ENCODE measurements at places on chromosomes 7 and 10.
A peak's percentile ranks its signal among the peaks of the same experiment; 100 is the strongest.

- DNase-seq, result no peak
Observed at GRCh38 chr10:29099001-29099400, 189.9 kb upstream of the LYZL1 start.

DNA sequence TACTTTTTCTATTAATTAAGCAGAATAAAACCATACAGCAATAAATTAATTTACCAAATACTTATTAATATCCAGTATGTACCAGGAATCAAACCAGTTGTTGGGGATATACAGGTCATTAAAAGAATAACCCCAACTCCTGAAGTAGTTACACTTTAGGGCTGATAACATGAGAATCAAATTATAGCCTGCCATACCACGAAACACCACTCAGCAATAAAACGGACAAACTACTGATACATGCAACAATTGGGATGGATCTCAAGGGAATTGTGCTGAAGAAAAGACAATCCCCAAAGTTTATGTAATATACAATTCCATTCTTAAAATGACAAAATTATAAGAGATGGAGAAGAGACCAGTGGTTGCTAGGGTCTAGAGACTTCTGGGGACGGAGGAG lies 22.7 kb downstream of the MCMBP start:
- DNase-seq, result no peak

- no peak for DNase-seq
Observed at GRCh38 chr10:70578371-70578947, 24.1 kb downstream of the PRF1 start.

GRCh38 chr10:30176776-30177533 lies 117.6 kb upstream of the JCAD start:
- no peak for DNase-seq

DNA sequence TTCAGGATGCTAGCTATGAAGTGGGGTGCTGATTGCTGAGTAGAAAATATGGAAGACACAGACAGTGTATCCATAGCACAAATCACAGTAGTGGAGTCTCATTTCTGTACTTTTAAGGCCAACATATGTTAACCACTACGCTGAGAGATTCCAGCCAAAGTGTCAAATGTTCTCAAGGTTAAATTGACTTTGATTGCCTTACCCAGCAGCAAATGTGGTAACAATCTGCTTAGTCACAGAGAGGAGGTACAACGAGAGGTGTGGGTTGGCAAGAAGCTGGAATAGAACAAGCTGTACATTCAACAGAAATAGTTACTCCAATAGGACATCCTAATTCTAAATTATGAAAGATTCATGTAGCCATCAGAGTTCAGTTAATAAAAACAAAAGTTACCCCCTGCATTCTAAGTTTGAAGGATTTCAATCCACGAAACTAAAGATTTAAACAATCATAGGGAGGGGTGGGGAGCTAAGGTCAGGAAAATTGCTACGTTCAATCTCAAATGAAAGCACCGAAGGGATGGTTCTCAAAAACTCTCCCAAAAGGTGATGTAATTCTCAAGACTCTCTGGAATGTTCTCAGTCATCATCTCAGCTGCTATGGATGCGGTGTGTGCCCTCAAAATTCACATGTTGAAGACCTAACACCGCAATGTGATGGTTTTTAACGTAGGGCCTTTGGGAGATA lies 137.0 kb downstream of the ETV1 start:
- no peak for DNase-seq

DNA sequence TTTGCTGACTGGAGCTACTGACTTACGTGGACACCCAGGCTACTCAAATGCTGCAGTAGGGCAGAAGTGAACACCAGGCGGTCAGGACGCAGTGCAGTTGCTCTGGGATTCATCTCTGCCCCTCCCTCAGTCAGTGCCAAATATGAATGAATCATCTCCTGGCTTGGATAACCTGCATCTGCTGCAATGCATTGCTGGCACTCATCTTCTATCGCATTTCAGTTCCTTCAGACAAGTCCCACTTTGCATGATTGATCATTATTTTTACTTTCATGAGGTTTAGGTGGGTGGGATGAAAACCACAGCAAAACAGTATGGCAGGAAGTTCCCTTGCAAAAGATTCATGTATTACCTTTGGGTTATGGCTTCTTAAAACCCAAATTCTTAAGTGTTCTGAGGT lies 224.6 kb upstream of the NRP1 start:
- no peak for DNase-seq

DNA sequence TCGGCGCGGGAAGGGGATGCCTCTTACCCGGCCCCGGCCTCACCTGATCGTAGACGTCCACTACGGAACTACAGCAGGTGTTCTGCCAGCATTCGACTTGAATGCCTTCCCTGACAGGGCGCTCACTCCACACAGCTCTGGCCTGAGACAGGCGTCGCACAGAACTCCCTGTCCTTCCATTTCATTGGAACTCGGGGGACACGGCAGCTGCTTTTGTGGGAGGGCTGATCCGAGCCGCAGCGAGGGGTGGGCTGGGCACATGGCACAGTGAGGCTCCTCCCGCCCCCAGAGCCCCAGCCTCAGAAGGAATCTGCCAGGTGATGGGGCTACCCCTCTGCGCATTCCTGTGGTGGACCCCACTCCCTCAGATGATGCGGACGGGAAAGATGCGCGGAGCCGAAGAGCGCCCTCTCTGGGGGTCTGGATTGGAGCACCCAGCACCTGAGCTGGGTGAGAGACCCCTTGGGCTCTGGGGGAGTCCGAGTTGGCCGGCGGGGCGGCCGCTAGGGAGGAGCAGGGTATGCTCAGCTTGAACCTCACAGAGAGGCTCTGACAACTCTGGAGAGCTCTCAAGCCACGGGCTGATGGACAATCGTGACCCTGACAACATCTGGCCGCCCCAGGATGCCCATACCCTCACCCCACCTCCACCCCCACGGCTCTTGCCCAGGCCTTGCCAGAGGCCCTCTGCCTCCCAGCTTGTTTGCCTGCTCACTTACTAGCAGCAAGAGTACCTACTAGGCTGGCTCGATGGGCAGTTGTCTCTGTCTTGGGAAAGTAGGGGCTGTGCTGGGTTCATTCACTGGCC lies 36.6 kb downstream of the RASGEF1A start:
- DNase-seq, result no peak

GRCh38 chr10:3861795-3862194 lies 76.8 kb upstream of the KLF6 start:
- DNase-seq, result no peak

DNA sequence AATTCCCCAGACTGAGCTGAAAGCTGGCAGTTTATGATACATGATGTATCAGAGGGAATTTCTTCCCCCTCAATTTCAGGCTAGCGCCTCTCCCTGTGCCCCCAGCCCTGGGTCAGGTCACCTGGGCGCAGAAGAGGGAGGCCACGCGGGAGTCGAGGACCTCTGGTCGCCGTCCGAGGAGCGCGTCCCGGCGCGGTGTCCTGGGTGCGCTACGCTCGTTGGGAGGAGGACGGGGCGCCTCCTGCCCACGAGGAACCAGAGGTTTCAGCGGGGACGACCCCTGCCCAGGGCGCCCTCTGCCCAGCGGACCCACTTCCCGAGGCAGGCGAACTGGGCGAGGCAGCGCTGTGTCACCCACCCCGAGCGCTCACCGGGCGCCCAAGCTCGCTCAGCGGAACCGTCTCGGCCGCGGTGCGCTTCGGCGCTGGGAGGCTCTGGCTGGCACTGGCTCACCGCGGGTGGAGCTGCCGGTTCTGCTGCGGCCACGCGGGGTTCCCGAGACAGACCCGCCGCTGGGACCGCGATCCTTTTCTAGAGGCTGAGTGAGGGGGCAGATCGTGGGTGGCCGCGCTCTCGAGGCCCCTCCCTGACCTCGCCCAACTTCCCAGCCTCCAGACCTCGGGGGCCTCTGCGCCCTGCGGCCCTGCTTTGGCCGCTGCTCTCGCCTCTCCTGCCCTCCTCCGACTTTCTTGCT lies at the start of gene FAM237B:
TSS of gene FAM237B (minus strand) at position 504 of the 694 bp plus-strand sequence. CDS start 1,556 bp downstream, outside the sequence.
- no peak for DNase-seq

- DNase-seq, result no peak
Observed at GRCh38 chr10:81957976-81958375, 83.0 kb downstream of the NRG3 start.

DNA sequence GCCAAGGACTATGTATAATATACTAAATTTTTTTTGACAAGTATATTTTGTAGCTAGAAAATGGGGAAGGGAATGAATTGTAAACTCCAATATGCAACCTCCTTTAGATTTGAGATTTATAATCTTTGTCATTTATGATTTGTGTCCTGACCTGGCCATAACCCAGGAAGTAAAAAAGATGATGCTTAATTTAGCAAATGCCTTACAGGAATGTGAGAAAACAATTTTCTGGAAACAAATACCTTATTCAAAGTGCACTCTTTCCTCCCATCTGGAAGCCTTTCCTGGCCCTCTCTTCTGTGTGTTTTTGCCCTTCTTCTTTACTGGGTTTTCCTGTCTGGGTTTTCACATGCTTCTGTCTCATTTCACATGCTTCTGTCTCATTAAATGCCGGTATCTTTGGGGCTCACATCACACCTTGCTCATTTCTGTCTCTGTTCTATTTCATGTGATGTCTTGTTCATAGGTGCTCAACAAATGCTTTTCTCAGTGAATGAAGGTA lies 149.2 kb downstream of the RAPGEF5 start:
- no peak for DNase-seq

DNA sequence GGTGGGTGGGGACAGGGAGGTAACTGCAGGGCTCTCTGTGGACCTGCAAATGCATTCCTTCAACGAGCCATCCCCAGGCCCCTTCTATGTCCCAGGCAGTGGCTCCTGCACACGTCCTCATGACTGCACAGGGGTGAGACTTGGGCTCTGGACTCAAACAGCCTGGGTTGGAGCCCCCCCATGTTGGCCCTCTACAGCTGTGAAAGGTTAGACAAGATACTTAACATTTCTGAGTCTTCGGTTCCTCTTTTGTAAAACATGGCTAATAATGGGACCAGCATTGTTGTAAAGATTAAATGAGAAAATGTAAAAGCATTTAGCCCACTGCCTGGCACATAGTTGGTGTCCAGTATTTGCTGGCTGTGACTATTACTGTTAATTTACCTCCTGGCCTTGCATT lies 41.8 kb downstream of the CHST3 start:
- DNase-seq, result no peak

DNA sequence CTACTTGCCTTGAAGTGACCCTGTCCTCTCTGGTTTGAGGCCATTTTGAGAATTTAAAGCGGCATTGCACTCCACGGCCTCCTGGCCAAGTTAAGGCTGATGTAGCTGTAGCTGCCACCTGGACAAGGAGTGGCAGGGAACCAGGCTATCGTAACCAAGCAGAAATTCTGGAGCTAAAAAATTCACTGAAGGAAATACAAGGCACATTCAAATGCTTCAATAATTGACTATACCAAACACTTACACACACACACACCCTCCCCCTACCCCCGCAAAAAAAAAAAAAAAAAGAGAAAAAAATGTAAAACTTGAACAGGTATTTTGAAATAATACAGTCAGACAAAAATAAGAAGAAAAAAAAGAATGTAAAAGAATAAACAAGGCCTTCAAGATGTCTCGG lies 409.0 kb upstream of the SEMA3A start:
- DNase-seq, result no peak

DNA sequence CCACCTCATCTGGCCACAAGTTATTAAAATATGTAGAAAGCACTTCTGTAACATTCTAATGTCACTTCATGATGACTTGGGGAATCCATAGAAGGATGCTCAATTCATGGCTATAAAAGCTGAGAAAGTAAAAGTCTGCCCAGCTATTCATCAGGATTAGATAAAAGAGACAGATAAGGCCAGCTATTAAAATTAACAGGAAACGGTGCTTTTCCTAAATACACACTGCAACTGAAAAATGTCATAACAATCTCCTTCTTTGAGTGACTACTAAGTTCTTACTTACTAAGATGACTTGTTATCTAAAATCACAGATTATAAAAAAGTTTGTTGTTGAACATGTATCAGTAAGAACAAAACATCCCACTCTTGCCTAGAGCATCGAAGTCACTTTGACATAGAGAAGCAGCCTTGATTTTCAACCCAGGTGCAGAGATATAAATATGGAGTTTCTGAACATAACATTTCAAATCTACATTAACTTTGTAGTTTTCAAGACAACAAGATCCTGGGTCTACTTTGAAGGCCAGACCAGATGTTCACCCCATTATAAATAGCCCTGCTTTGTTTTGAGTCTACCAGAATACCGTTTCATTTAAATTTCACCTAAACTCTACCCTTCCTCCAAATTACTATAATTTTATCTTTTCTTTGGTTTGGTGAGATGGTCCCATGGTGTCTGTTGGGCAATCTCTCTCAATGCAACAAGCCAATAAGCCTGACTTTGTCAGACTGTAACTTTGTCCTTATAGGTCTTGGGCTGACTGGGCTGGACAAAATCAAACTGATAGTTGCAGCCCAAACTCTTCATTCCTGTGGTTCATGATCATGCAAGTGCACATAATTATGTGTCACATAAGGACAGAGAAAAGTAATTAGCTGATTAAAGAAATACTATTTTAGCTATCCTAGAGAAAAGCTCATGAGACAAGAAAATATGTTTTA lies 24.0 kb downstream of the HYCC1 start:
- no peak for DNase-seq

DNA sequence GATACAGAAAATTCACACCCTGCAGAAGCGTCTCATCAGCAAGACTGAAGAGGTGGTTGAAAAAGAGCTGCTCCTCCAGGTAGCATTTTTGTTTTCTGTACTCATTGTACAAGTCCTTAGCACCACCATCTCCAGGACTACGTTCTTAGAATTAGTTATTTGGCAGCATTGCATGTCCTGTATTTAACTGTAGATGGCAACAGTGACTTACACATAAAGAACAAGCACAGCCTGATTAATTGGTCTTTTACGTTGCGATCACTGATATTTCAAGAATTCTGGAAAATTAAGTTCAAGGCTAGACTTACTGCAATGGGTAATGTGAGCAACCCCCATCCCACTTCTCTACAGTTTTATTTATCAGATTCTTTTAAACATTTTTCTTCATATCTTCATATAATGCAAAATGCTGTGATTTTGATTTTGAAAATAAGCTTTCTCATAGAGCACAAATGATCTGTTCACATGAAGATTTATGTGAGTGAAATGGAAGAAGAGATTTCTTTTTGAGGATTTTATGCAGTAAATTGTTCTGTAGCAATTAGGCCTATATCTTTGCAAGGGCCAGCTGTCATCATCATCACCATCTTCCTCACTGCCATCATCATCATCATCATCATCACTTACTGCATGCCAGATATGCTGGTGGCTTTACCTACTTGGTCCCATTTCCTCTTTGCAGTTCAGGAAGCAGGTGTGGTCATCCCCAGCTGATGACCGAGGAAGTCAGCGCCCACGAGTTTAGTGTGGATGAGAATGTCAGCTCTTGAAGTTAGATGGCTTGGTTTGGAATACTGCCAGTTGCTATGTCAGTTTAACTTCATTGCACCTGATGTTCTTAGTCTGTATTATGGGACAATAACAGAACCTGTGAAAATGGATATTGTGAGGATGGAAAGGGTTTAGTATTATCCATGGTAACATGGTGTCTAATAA lies 53.4 kb downstream of the CFAP58 start:
- peak; percentile 12 for DNase-seq

DNA sequence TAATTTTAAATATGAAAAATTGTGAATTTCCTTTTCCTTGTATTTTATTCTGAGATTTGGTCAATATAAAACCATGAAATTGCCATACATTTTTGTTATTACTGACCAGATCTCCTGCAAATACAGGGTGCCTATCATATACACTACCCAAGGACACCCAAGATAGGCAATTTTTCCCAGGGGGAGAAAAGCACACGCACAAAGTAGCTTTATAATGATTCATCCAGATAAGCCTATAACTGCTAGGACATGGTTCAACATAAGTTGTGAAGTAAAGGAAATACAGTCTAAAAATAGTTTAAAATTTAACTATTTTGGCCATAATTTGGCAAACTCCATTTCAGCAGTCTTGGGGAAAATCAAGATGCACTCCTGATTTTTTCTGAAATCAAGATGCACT lies 4.8 kb downstream of the RUFY2 start:
- DNase-seq, result no peak
